Stimulated activated naive CD4-positive, alpha-beta T cell (primary cell): ENCODE measurements at places on chromosomes 12 and 14.

DNA sequence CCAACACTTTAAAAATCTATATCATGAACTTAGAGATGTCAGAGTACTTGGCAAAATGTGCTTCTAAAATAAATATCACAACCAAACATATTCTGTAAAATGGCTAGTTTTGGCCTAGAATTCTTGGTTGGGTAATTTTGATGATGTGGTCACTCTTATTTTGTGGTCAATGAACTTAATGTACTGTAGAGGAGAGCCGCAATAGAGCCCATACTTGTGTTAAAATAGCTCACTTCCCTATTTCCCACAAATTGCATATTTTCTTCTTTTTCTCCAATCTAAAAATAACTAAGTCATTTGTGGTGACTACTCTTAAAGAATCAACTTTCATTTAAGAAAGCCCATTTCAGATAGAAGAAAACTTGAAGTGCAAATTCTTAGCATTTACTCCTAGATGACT lies 619.4 kb downstream of the CCER1 start:
- no peak for DNase-seq

GRCh38 chr12:100481021-100481420 lies 7.4 kb downstream of the NR1H4 start:
- no peak for DNase-seq

GRCh38 chr14:89844508-89844907 lies 110.0 kb downstream of the EFCAB11 start:
- no peak for DNase-seq

DNA sequence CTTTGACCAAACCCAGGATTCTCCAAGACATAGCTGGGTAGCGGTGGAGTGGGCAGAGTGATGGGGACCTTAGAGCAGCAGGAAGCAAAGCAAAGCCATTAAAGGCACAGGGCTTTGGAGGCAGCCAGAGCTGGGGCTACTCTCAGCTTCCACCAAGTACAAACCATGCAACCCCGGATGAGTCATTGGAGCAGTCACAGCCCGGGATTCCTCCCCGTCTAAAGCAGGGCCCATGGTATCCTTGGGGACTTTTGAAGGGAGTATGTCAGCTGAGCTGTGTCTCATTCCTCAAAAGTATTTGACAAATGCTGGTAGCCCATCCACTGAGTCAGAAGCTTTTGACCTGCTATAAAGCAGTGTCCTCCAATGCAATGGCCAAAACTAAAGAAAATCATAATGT lies 9.7 kb upstream of the IFI27 start:
- DNase-seq, result no peak

- no peak for DNase-seq
Measured at GRCh38 chr12:53952871-53953734, 1.6 kb upstream of the HOXC12 start.

DNA sequence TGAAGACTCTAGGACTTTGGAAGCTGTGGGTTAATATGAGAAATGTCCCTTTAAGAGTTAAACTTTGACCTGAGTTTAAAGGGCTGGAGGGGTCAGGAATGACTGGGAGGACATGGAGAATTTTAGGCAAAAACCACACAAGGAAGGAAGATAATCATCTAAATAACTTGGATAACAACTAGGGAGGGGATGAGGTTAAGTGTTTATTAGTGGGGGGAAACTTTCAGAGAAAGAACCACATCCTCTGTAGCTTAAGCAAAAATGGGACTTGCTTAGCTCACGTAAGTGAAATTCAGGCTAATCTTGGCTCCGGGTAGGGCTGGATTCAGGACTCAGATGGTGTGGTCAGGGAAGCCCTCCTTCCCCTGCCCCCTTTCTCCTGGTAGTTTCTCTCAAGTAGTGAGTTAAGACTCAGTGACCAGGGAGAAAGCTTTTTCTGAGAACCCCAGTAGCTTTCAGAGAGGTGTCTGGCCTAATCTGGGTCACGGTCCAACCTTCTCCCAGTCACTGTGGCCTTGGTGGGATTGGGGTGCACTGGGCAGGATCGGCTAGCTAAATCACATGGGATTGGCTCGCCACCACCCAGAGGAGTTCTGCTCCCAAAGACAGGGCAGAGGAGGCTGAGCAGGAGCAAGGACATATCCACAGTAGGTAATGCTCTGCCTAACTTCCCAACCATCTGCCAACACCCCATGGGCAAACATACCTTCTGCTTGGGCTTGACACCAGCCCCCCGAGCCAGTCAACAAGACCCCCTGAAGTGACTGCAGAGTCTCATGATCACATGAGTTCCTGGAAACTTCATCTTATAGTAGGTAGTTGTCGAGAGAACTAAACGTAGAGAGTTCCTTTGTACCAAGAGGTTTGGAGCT lies 52.8 kb downstream of the ARF6 start:
- no peak for DNase-seq

- DNase-seq, result no peak
Measured at GRCh38 chr12:22169376-22169775, 123.4 kb downstream of the CMAS start.

DNA sequence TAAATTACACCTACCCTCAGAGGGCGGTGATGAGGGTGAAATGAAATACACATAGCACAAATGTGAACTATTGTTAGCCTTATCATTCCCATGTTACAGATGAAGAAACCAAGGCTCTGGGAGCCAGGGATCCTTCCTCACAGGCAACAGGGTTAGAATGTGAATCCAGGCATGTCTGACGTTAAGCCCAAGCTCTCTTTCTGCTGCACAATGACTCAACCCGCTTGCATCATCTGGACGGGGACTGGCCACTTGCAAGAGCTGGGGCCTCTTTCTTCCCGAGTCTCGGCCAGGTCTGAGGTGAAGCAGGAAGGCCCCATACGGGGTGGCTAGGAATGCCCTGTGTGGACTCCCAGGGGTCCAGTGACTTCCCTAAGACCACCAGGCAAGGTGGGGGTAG lies 105.2 kb downstream of the RBM19 start:
- DNase-seq, result no peak

DNA sequence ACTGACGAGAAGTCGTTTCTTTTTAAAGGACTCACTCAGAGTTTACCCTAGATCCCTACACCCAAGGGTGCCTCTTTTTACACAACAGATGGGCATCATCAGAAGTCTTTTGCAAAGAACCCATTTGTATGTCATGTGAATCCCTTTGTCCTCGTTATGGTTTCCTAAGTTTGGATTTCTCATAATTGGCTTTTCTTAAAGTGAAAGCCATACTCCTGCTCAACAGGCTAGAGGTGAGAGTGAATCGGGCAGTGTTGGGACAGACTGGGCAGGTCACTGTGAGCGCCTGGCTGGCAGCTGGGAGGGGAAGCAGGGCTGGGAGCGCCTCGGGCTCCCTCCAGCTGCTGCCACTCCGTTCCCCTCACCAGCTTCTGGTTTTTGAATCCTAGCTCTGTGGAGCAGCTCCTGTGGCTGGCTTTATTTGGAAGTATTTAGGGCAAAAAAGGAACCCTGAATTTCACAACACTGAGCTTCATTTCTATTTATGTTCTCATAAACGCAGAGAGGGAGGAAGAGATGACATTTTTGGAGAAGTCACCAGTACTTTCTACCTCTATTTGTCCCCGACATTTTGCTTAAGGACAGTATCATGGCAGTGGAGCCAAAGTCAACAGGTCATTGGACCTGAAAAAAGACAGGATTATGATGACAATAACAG lies 63.8 kb upstream of the ACTN1 start:
- DNase-seq, result no peak

GRCh38 chr12:5827591-5827990 lies 117.5 kb downstream of the ANO2 start:
- no peak for DNase-seq

DNA sequence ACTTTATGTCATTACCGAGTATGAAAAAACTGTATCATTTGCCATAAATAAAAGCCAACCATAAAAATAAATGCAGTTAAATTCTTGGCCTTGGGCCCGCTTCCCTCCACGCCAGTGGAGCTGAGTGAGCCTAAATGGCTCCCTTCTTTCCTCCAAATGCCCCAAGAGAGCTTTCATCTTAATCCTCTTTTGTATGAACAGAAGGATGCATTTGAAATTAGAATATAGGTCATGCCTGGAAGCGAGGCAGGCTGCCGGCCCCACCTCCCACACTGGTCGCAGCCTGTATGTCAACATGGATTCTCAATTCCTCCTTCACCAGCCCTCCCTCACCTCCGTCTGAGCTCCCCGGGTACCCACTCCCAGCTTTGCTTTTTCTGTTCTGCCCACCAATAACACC lies 245.7 kb downstream of the SLC15A4 start:
- no peak for DNase-seq

DNA sequence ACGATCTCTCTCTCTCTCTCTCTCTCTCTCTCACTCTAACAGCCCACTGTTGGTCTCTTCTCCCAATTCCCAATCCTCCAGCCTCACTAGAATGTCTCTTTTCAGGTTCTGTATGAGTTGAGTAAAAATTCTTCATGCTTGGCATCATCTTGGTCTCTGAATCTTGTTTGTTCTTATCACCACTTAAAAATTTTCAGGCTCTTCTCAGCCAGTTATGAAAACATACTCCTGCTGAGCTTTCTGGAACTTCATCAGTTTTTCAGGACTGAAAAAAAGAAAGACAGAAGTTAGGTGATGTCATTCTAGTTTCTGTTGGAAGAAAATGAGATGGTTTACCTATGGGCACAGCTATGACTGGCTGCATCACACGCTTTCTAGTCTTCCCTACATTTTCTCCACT lies 11.5 kb upstream of the IL22 start:
- no peak for DNase-seq

DNA sequence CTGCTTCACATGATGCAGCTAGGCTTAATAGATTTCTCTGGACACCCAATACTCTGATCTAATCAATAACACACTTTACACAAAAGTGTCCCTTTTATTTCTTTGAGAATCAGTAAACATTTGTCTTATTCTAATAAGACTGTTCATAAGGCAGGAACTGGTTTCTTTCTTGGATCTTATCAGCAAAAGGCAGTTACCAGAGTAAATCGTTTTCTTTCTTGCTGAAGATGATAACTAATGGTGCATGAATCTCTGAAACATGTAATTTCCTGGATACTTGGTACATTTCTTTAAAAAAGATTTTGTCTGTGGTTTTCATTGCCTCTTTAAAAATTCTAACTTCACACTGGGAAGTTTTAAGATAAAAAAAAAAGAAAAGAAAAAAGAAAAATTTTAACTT lies 39.6 kb downstream of the WIF1 start:
- DNase-seq, result no peak

DNA sequence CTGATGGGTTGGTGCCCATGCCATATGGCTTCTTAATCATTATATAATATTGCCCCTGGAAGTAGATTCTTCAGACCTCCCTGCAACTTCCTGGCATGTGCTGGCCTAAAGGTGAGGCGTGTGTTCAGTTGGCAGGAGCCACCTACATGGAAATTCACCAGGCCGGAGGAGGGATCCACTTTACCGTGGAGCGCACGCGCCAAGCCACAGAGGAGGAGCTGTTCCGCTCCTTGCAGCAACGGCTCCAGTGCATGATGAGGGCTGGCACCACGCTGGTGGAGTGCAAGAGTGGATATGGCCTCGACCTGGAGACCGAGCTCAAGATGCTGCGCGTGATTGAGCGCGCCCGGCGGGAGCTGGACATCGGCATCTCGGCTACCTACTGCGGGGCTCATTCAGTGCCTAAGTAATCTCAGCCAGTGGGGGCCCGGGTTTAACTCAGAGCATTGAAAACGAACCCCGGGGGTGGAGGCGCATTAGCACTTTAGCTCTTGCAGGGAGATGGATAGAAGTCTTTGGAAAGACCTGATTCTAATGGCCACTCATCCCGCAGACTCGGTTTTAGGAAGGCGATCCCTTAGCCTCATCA lies 13.5 kb downstream of the AMDHD1 start:
- DNase-seq, result no peak

DNA sequence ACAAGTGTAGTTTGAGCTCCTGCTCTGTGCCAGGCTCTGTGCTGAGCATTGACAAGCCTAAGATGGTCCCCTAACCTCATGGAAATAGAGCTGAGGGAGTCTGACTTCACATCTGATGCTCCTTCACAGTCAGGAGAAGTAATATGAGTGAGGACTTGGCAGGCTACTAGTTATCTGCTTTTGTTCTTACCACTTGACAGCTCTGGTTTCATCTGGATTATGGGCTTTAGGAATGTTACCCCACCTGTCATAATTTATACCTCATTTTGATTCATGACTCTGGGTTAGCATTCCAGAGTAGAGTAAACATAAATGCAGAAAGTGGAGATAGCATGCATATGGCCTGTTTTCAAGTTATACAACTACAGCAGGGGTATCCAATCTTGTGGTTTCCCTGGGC lies 40.5 kb downstream of the ATP6V1D start:
- DNase-seq, result no peak

DNA sequence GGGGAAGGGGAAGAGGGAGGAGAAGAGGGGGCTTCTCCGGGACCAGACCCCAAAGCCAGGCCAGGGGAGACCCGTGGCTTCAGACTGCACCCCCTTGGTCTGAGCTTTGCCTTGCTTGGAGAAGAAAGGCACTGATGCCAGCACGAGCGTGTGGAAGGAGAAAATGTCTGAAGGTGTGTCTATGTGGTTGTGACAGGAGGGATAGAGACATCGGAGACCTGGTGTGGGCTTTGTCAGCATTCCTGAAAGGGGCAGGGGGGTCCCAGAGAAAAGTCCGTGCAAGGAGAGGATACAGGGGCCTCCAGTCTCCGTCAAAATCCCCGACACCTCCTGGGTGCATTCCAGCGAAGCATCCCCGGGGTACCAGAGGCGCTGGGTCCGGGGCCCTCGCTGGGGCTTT lies 139.0 kb upstream of the LHX5 start:
- no peak for DNase-seq

GRCh38 chr12:25816637-25817036 lies 141.8 kb upstream of the RASSF8 start:
- no peak for DNase-seq

GRCh38 chr14:83342590-83342989 lies 1808.9 kb upstream of the SEL1L start:
- no peak for DNase-seq

DNA sequence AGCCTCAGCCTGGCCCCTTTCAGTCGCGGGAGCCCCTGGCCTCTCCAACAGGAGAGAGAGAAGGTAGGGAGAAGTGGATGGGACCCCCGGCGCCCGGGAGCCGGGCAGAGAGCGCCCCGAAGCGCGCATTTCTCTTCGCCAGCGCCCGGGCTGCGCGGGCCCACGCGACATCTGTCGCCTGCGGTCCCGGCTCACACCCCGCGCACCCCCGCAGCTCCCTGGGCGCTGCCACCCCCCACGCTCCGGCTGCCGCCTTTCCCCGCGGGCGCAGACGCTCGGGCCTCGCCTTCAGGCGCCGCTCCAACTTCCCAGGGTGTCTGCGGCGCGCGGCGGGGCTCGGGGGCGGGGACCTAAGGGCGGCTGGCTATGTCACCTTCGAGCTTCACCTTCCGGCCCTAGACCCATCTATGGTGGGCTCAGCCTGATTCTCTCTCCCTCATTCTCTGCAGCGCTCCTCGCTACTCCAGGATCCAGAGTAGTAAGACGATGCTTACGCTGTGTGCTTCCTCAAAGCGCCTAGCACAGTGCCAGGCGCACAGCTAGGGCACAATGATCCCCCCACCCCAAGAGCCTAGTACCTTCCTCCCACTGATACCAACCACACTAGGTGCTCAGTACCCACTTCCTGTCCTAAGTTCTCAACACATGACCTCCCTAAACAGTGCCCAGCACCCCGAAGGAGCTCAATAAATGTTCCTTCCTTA lies 1.6 kb downstream of the HRK start:
- DNase-seq, result no peak

GRCh38 chr14:31921721-31922120 lies 155.4 kb upstream of the ARHGAP5 start:
- no peak for DNase-seq
